Astrocyte of the cerebellum (primary cell): ENCODE measurements at places on chromosomes 12 and 14.

- no peak for DNase-seq
These were observed 7.9 kb upstream of the PLEKHG6 start for GRCh38 chr12:6302621-6303020.

DNA sequence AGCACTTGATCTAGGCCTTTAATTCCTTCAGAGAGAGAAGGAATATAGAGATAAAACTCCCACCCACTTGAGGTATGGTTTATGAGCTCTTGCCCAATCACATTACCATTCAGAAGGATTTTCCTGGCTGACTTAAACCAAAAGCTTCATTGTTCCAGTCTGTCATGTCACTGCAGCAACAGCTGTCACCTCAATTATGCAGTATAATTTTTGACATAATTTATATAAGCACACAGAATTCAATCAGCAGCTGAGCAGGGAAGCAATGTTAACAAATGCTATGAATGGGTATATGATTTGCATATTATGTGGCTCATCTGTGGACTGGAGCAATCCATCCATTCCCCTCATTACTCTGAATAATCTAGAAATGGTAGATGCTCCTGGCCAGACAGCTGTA lies 40.3 kb downstream of the CBX5 start:
- no peak for DNase-seq

GRCh38 chr12:9327320-9327719 lies 119.1 kb upstream of the PZP start:
- no peak for DNase-seq

GRCh38 chr12:47165934-47166333 lies 86.2 kb upstream of the AMIGO2 start:
- no peak for DNase-seq

- DNase-seq = no peak
These were observed 108.4 kb downstream of the ESRRB start for GRCh38 chr14:76484355-76484754.
